ENCODE measurements at places on chromosomes 4 and X. TPM values are rescaled to one million over a fixed set of nuclear protein-coding genes. Genes with fewer than 3 reads are reported as not detected.

The EGF gene
- total RNA-seq: 1.0 TPM

The XK gene
- 0.13 TPM for total RNA-seq

The SLC25A53 gene
- 16.4 TPM for total RNA-seq

The NEXMIF gene
- 0.03 TPM for total RNA-seq

The CETN2 gene
- total RNA-seq: 31.3 TPM

The FAM50A gene
- total RNA-seq: 85.8 TPM

The DCAF12L2 gene
- total RNA-seq: 0.07 TPM

The ABHD18 gene
- total RNA-seq: 6.7 TPM

The GALNTL6 gene
- total RNA-seq: not detected

The DAPP1 gene
- total RNA-seq: not detected

The SSX1 gene
- not detected for total RNA-seq

The PRSS12 gene
- 16.6 TPM for total RNA-seq

The OTUD5 gene
- 40.5 TPM for total RNA-seq

The EFHC2 gene
- 0.13 TPM for total RNA-seq

The GABRG1 gene
- not detected for total RNA-seq

The HPGDS gene
- total RNA-seq: not detected

The TLR8 gene
- not detected for total RNA-seq

Data from smooth muscle cell of the pulmonary artery (primary cell).